ENCODE measurements at places on chromosomes 4 and X.

GRCh38 chr4:95363966-95364365, 184.8 kb downstream of the UNC5C start:
- no peak for DNase-seq

DNA sequence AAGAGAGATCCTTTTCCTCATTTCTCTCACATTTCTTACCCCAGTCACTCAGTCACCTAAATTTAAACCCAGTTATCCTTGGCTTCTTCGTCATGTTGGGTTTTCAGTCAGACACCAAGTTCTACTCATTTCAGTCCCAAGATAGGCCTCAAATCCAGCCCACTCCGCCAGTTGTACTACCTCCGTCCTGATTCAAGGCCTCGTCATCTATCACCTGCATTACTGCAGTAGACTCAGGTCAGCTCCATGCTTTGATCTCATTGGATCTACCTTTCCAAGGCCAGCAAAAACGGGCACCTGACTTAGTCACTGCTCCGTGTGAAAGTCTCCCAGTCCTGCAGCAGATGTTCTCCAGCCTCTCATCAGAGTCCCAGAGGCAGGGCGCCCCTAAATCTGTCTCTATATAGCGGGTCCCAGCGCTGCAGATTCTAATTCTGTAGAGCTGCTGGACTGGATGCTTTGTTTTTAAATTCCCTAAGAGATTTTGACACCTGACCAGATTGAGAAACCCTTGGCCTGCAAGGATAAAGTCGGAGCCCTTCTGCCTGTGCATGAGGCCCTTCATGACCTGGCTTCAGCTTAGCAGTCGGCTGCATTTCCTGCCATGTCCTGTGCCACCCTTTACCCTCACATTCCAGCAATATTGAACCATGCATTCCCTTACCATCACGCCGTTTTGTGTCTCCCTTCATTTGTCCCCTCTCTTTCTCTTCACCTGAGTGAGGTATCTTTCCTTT, 53.7 kb downstream of the ZFX start:
- DNase-seq: no peak

DNA sequence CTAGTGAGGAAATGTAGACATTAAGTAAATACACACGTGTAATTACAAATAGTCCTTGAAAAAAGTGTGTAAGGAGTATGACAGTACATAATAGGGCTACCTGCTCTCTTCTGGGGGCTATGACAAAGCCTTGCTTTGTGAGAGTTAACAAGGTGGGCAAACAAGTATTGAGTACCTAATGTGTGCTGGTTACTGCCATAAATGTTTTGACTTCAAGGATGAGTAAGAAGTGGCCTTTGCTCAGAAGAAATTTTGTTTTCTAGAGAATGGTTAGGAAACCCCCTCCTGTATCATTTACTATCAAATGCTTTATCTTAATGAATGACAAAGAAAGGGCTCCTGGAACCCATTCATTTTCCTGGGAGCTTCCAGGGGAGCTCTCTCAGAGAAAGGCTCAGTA, 167.0 kb upstream of the CASK start:
- DNase-seq: no peak

DNA sequence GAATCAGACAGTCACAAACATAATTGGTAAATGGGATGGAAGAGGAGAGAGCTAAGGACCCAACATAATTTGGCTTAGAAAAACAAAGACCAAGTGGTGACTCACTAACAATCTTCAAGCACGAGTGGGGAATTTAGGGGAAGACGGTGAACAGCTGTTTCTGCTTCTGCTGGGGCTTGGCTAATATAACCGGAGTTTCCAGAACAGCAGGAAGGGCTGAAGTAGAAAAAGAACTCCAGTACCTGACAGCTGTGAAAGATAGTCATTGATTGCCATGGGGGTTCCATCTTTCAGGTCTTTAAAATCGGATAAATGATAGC, 290.9 kb upstream of the LDB2 start:
- DNase-seq: no peak

DNA sequence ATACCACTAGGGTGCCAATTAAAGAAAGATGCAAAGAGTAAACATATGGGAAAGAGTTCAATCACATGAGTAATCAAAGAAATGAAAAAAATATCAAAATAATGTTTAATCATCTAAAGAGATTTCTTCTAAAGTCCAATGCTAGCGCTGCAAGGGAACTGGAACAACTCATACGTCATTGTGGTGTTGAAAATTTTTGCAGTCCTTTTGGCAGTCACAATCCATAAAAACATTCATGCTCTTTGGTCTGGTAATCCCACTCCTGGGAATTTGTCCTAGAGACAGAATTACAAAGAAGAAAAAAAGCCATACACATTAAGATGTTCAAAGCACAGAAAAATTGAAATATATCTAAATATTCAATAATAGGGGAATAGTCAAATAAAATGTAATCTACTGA, 4.6 kb downstream of the P2RY4 start:
- no peak for DNase-seq

GRCh38 chr4:161916035-161916434, 247.8 kb downstream of the FSTL5 start:
- DNase-seq: no peak

DNA sequence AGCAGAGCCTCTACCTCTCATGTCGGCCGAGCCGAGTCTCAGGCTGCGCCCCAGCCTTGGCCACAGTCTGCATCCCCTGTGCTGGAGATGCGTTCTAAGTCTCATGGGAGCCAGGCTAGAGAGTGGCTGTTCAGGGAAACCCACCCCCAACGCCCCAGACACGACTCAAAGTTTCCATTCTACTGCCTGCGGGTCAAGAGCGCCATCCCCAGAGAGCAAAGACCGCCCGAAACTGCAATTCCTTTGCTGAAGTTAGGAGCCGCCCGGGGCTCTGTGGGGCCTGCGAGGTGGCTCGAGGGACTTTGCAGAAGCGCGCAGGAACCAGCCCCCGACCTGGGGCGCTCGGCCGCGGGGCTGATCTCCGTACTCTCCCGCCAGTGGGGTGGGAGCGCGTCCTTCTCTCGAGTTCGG, 10.0 kb upstream of the ELF4 start:
- no peak for DNase-seq

- DNase-seq: no peak
Observed at GRCh38 chrX:140274811-140275525, 229.9 kb downstream of the SOX3 start.

Data from CD4-positive, alpha-beta T cell treated with Interleukin-17A for 1 hour (primary cell).